NCI-H2081 treated with DMSO at 0.1 percent for 48 hours (cell line): ENCODE measurements at places on chromosomes 2 and 18.

- no peak for DNase-seq
These were observed 54.5 kb downstream of the ACVR1 start for GRCh38 chr2:157821519-157822131.

GRCh38 chr2:190105554-190105953 is 43.0 kb upstream of the MSTN start:
- DNase-seq: no peak

DNA sequence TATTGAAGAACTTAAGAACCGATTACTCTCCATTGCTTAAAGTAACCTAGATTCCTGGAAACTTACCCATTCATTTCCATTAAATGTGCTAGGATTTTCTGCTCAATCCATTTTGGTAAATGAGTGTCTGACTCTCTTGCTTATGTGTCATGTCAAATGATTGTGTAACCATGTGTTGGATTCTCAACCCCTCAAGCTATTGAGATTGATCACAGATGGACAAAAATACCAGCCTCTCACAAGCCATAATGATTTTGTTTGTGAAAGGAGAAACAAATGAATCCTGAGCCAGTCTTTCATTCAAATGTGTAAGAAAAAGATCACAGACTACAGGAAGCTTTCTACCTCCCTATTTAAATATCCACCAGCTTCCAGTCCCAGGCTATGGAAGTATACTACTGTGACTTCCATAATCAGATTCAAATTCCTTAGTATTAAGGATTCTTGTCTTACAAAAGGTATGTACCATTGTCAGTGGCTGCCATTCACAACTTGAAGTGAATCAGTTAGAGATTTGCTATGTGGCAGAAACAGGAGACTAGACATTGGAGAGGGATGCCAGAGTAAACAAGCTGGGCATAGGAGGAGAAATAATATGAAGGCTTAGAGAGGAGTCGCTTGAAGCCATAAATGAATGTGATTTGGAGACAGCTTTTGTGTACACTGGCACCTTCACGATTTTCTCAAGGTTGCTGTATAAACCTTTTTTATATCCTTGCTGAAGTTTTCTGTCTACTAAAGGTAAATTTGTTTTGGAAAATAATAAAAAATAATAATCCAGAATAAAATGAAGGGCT is 498.5 kb upstream of the SETBP1 start:
- no peak for DNase-seq

- DNase-seq: peak; percentile 21
These were observed 134.0 kb upstream of the MGAT5 start for GRCh38 chr2:134119713-134120405.

- DNase-seq: no peak
These were observed 34.5 kb upstream of the TSPYL6 start for GRCh38 chr2:54290356-54291025.

DNA sequence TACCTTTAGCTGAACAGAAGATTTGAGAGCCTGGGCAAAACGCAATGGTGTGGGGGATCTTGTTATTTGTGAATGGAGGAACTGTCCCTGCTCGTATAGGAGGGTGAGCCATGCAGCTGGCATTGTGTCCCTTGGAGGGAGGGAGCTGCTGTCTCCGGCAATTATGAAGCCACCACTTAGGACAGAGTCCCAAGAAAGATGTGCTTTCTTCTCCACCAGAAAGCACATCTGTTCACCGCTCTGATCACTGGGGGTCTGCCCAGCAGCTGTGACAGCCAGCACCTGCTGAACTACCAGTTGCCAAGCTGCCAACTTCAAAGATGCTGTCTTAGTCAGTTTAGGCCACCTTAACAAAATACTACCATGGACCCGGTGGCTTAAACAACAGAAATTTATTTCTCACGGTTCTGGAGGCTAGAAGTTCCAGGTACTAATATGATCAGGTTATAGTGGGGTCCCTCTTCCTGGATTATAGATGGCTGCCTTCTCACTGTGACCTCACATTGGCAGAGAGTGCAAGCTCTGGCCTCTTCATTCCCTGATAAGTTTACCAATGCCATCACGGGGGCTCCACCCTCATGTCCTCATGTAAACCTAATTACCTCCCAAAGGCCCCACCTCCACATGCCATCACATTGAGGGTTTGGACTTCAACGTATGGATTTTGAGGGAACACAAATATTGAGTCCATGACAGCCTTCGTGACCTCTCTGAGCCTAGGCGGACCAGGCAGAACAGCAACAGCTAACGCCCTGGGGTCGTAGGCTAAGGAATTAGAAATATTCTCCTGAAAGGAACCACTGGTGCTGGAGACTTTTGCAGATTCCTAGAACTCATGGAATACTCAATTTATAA is 148.3 kb downstream of the RHBDD1 start:
- no peak for DNase-seq

DNA sequence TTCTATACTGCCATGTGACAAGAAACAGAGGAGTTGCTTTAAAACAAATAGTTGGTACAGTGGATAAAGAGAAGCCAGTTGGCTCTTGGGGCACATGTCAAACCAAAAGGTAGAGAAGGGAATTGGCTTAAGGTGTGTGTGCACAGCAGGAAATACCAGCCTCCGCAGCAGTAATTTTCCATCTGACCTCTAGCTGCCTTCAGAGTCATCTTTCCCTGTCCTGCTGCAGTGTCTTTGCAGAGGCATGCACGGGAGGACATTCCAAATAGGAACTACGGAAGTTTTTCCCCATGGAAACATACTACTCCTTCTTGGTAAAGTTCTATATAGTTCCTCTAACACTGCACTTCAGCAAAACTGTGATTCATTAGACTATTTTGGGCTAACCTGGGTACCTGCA is 99.5 kb downstream of the RAB3GAP1 start:
- DNase-seq: no peak

GRCh38 chr2:52933878-52934277 is 833.7 kb upstream of the CHAC2 start:
- DNase-seq: no peak

DNA sequence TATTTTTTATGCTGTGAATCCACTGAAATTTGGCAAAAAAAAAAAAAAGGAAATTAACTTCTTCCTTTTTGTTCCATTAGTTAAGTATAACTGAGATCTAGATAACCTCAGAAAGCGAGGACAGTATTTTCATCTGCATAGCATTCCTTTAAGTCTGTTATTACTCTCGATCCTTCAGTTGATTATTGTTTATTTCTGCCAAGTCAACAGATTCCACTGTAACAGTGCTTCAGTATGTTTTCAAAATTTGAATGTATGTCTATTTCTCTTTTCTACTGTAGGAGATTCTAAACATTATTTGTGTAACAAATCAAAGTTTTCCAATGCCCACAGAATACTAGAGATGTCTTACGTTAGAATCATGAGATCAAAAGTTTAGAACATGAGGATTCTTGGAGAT is 133.1 kb upstream of the RGPD4 start:
- no peak for DNase-seq

- no peak for DNase-seq
These were observed 134.1 kb upstream of the EPAS1 start for GRCh38 chr2:46163098-46163430.

GRCh38 chr2:200026332-200027230 is 71.2 kb downstream of the MAIP1 start:
- DNase-seq: no peak

- DNase-seq: no peak
These were observed 126.8 kb downstream of the SEPTIN10 start for GRCh38 chr2:109486711-109487535.

DNA sequence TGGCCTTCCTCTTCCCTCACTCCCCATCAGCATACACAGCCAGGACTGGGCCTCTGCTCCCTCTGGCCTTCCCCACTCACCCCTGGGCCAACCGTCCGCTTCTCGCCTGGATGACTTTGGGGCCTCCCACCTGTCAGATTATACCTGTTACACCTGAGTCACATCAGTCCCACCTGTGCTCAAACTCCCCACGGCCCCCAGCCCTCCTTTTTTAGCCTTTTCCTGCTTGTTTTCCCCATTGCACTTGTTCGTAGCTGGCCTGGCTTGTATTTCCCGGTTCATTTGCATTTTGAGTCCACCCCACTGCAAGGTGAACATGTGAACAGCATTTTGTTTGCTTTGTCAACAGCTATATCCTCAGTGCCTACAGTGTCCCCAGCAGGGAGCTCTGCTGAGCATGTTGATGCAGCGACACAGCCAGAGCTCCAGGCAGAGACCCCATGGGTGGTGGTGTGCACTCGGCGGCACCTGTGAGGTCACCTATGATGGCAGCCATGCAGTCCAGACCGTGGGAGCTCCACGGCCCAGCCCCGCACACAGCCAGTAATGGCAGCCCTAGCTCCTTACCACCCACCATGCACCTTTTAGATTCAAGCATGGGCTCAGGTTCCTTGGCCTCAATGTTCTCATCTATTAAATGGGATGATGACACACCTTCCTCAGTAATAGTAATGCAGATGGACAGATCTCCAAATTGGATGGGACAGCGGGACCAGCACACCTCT is 276.4 kb upstream of the HS6ST1 start:
- peak; percentile 46 for DNase-seq

DNA sequence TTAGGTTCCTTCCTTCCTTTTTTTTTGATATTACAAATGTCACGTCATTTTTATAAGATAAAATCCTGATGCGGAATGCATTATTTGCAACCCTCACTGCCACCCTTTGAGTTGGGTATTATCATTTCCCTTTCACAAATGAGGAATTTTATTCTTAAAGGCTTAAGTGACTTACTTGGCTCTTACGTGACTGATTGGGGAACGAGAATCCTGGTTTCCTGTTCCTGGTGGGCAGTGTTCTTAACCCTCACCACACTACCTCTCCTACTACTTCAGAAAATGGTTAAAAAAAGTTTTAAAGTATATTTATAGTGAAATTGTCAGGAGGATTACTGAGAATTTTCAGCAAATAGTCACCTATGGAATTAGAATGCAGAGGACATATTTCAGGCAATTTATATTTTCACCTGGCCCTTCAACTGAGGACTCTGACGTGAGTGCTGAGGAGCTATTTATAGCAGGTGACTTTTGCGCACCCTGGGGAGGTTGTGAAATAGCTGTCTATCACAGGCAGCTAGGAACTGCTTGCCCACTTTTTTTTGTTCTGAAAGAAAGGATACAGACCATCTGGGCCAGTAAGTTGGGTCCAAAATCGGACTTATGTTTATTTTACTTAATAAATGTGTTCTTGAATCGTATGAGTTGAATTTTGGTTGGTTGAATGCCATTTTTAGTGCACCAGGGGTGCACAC is 18.7 kb upstream of the RASGRP3 start:
- no peak for DNase-seq

- DNase-seq: no peak
These were observed 135.5 kb upstream of the CXCR4 start for GRCh38 chr2:136253288-136254004.

DNA sequence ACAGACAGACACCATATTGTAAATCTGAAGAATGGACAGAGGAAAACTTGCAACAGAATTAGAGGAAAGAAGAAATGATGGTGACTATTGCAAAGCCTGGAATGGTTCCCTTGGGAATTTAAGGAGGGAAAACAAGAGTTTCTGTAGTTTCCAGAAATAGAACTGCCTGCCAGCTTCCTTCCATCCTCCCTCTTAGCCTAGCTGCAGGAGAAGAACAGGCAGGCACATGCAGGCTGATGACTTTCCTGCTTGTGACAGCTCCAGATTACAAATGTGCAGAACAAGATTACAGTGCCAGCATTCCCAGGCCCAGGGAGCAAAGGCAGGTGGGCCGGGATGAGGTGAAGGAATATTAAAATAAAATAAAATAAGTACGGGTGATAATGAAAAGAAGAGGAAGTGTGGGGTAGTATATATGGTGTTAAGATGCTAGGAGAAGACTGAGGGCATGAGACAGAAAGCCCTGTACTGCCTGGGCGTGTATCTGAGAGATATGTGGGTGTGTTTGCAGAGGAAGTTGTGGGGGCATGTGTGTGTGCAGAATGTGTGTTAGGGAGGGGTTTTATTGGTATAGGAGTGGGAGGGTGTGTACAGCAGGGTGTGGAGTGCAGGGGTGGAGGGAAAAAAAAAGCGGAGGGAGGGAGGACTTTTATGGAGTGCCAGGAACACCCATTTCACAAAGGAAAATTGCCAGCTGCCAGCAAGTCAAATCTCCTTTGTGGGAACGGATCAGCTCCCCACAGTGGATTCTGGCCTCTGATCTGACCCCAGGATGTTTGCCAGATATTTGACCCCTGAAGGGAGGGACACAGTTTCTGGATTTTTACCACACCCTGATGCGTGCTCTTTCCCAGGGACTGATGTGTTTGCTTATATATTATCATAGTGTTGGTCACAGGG is 43.9 kb upstream of the NEMP2 start:
- DNase-seq: peak; percentile 34

DNA sequence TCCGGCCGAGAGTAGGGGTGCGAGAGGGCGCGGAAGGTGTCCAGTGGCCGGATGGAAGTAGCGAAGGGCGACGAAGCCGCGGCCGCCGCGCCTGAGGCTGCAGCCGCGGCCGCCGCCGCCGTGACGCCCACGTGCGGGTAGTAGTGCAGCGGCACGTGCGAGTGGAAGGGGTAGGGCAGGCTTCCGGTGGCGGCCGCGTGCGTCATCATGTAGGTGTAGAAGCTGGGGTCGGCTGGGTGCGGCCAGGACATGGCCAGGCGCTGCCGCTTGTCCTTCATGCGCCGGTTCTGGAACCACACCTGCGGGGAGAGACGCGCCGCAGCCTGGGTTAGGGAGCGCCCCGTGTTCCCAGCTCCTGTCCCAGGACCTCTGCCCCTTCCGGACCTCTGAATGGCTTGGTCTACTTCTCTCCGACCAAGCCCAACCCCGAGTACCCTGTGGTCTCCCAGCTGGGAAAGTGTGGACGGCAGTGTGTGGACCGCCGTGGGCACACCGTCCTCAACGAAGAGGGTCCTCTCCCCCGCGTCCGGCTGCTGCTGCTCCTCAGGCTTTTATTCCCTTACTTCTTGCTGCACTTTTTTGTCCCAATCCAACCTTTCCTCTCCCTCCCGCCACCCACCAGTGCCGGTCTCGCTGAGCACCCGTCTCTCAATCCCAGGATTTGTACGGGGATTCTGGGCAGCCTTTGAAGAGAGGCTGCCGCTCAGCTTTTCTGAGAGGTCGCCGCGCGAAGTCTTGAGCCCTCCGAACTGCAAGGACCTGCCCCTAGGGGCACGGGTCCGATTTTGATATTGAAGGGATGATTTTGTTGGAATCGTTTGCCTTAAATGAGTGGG is 3.0 kb downstream of the EVX2 start:
- no peak for DNase-seq

GRCh38 chr2:178266445-178266844 is 72.1 kb downstream of the OSBPL6 start:
- DNase-seq: no peak

GRCh38 chr2:63654959-63655358 is 66.2 kb downstream of the MDH1 start:
- DNase-seq: no peak

- DNase-seq: no peak
These were observed 377.1 kb downstream of the TNS1 start for GRCh38 chr2:217625557-217626169.

- no peak for DNase-seq
These were observed 61.9 kb upstream of the TFCP2L1 start for GRCh38 chr2:121346859-121347258.

- no peak for DNase-seq
These were observed 5.2 kb upstream of the SIGLEC15 start for GRCh38 chr18:45820106-45820745.

DNA sequence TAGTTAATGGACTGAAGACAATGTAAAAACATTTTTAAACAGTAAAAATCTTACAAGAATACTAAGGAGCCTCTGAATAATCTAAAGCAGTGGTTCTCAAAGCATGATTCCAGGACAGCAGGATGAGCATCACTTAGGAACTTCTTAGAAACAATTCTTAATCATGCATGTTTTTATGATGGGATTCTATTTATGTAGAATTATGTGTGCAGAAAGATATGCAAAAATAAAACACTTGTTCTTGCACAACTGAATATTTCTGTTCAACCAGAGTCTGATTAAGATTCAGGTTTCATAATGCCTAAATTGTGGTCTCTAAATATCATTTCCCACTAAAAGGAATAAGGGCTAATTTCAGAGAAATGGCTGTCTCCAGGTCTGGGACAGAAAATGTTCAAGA is 69.2 kb upstream of the MTIF2 start:
- no peak for DNase-seq
